ENCODE measurements at places on chromosomes 1 and 21.

- DNase-seq = no peak
Measured at GRCh38 chr1:112196731-112197130, 199.3 kb upstream of the CTTNBP2NL start.

DNA sequence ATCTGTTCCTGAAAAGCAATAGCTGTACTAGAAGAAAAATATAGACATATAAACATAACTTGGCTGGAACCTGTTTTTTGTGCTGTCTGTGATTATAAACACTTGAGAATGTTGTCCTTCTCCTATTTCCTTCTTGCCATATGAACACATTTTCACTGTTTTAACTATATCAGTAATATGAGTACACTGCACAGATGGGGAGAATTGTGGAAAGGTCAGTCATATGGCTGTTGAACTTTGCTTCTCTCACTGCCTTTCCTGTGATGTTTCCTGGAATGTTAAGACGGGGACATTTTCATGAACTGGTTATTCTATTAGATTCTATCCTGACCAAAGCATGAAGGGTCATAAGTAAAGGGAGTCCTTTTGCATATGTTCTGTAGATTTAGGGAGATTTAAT is 24.9 kb downstream of the HMCN1 start:
- DNase-seq = no peak

- no peak for DNase-seq
Measured at GRCh38 chr1:241217516-241217915, 139.5 kb downstream of the RGS7 start.

GRCh38 chr1:39205102-39205780 is 746 bp downstream of the MACF1 start:
- no peak for DNase-seq

DNA sequence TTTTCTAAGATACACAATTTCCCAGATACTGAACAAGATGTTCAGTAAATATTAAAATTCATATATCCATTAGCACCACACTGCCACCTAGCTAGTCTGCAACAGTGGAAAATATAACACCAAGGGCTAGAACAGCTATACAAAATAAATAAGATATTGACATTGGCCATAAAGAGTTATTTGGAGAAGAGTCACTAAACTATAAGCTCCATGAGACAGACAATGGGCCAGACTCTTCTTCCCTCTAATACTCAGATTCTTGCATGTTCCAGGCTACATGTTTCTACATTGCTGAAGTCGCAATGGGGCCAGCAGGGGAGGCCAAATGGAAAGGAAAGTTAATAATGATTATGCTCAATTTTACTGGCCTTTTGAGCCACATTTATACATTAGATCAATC is 21.5 kb downstream of the SPATA6 start:
- no peak for DNase-seq

- no peak for DNase-seq
Measured at GRCh38 chr1:15276691-15277446, 29.8 kb downstream of the FHAD1 start.

DNA sequence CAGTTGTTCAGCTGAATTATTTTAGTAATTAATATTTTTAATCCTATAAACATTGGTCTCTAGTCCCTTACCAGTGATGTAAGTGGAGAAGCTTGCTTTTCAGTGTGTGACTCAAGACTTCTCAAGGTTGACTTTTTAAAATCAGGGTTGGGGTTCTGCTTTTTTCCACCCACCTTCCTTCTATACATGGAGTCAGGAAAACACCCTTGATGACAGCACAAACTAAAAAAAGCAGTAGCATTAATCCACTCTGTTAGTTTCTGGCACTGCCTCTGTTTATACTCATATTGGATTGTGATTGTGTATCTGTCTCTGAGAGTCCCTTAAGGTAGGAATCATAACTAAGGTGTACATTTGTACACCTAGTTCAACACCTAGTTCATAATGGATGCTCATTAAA is 8.3 kb upstream of the PLEKHO1 start:
- DNase-seq = no peak

DNA sequence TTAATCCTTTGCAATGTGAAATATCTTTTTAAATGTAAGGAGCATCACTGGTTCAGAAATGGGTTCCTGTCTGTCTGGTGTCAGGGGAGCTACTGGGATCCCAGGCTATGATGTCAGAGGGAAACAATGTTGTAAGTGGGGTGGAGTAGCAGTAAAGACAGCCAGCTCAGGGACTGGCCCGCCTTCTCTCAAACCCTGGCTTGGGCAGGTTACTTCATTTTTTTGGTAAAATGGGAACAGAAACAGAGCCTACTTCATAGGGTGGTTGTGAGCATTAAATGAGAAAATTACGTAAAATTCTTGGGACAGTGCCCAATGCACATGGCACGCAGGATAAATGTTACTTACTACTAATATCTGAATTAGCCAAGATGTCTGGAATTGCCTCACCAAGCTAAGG is 30.7 kb upstream of the IL20 start:
- no peak for DNase-seq

- DNase-seq = no peak
Measured at GRCh38 chr1:4708840-4709507, 54.6 kb downstream of the AJAP1 start.

Measured in endothelial cell (in vitro differentiated cells).